Left lung (tissue), 14 donors: ENCODE measurements at places on chromosomes 5 and 9. TPM values are rescaled to one million over a fixed set of nuclear protein-coding genes. Genes with fewer than 3 reads are reported as not detected.

Gene QRFP
- 0.16 TPM for total RNA-seq

Gene ARL14EPL
- not detected for total RNA-seq

Gene MAP1B
- total RNA-seq = 53.0 TPM

Gene FCN2
- total RNA-seq = not detected

Gene RNF183
- not detected for total RNA-seq

- no peak overlapping the region for H3K27ac ChIP-seq
- no peaks in the 10 kb centered on the region for H3K36me3 ChIP-seq
- H3K4me1 ChIP-seq = peaks cover 10% of the 10 kb centered on the region
- H3K27me3 ChIP-seq = peaks cover 48% of the 10 kb centered on the region
- DNase-seq = no peak
Observed at GRCh38 chr5:176630681-176631222, 277 bp downstream of the EIF4E1B start.

- H3K27ac ChIP-seq = no peak overlapping the region
- H3K4me3 ChIP-seq = no peak overlapping the region
- H3K36me3 ChIP-seq = no peaks in the 10 kb centered on the region
- no peaks in the 10 kb centered on the region for H3K4me1 ChIP-seq
- no peaks in the 10 kb centered on the region for H3K27me3 ChIP-seq
Observed at GRCh38 chr9:118236625-118237024, 532.4 kb downstream of the TLR4 start.

GRCh38 chr5:68415177-68416085 lies 199.9 kb downstream of the PIK3R1 start:
- DNase-seq = no peak
- H3K4me3 ChIP-seq = no peak overlapping the region
- H3K27me3 ChIP-seq = no peaks in the 10 kb centered on the region
- H3K27ac ChIP-seq = no peak overlapping the region
- no peaks in the 10 kb centered on the region for H3K36me3 ChIP-seq

GRCh38 chr5:180658774-180659564 lies 9.6 kb upstream of the FLT4 start:
- DNase-seq = no peak
- peaks cover 32% of the 10 kb centered on the region for H3K27me3 ChIP-seq
- H3K4me1 ChIP-seq = no peaks in the 10 kb centered on the region

GRCh38 chr5:82169892-82170291 lies 108.3 kb downstream of the RPS23 start:
- H3K27me3 ChIP-seq = no peaks in the 10 kb centered on the region
- no peak overlapping the region for H3K4me3 ChIP-seq
- no peaks in the 10 kb centered on the region for H3K36me3 ChIP-seq
- no peak overlapping the region for H3K27ac ChIP-seq

DNA sequence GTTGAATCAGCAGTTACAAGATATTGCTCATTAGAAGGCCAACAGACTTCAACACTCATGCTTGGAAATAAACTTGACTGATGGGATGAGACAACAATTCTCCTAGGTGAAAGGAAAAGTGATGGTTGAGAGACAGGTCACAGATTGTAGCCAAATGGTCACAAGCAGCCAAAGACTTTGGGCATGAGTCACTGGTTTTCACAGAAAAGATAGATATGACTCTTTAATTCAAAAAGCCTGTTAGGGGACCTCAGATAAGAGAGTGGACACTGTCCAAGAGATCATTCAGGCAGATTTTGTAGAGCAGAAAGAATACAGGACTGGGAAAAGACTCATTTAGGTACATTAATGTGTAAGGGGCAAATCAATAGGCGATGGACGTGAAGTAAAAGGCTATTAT lies 982.5 kb downstream of the MAT2B start:
- H3K27me3 ChIP-seq = no peaks in the 10 kb centered on the region
- H3K36me3 ChIP-seq = no peaks in the 10 kb centered on the region
- H3K27ac ChIP-seq = no peak overlapping the region
- no peaks in the 10 kb centered on the region for H3K4me1 ChIP-seq
- no peak overlapping the region for H3K4me3 ChIP-seq
- DNase-seq = no peak

GRCh38 chr5:56426693-56427092 lies 193.6 kb upstream of the ANKRD55 start:
- no peaks in the 10 kb centered on the region for H3K4me1 ChIP-seq
- H3K27me3 ChIP-seq = no peaks in the 10 kb centered on the region
- DNase-seq = no peak

DNA sequence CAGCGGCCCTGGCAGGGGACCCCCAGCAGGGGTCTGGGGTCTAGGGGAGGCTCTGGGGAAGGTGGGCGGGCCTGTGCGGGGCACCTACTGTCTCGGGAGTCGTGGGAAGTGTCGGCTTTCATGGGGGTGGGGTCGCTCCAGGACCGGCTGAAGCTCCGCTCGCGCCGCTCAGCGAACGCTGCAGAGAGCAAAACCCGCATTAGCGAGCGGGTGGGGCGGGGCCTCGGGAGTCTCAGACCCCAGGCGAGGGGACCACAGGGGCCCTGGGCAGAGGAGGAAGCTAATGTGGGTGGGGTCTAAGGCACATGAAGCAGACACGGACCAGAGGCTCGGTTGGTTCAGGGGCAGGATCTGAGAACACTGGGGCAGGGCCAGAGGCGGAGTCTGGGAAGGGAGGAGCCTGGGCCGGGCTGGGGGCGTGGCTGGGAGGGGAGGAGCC lies 5.5 kb downstream of the NSMF start:
- no peaks in the 10 kb centered on the region for H3K36me3 ChIP-seq
- no peak overlapping the region for H3K27ac ChIP-seq
- DNase-seq = peak; percentile 91
- H3K4me1 ChIP-seq = peaks cover 40% of the 10 kb centered on the region
- peak overlapping the region; percentile 22 for H3K4me3 ChIP-seq

GRCh38 chr5:18653216-18653752 lies 1019.0 kb downstream of the TAF11L14 start:
- DNase-seq = no peak
- no peak overlapping the region for H3K4me3 ChIP-seq
- no peaks in the 10 kb centered on the region for H3K27me3 ChIP-seq
- no peaks in the 10 kb centered on the region for H3K36me3 ChIP-seq
- H3K27ac ChIP-seq = no peak overlapping the region
